Putamen (tissue), 1 donor: ENCODE measurements at places on chromosomes 2 and 18.

GRCh38 chr2:170747921-170748320, 22.3 kb upstream of the ERICH2 start:
- no peak for DNase-seq

GRCh38 chr2:144707736-144708326, 187.9 kb upstream of the ZEB2 start:
- no peak for DNase-seq

GRCh38 chr2:177758591-177759371, 313.8 kb downstream of the PDE11A start:
- DNase-seq: peak; percentile 50

GRCh38 chr2:125092276-125093009, 1067.4 kb downstream of the CNTNAP5 start:
- no peak for DNase-seq

- DNase-seq: no peak
Measured at GRCh38 chr18:56570978-56571377, 67.4 kb downstream of the TXNL1 start.

DNA sequence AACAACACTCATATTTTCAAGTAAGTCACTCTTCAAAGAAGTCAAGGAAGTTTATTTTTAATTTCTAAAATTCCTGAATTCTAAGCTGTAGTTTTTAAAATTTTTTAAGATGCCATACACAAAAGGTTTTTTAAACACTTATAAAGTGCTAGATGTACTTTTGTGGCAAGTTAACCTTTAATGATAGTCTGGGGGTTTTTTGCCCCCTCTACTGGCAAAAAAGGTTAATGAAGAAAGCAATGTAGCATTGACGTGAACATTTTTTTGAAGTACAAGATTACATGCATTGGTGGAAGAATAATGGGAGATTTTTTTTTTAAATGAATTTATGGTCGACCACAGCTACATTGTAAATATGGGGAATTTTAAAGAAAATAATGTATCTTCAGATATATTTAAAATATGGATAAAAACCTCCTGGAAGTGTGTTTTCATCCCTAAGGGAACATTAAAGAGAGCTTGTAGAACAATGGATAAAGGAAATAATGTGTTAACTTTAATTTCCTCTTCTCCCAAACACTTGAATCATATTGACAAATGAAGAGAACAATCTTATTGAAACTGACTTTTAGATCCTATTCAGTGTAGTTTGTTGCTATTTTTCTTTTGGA, 12.6 kb downstream of the ITPRID2 start:
- DNase-seq: no peak

DNA sequence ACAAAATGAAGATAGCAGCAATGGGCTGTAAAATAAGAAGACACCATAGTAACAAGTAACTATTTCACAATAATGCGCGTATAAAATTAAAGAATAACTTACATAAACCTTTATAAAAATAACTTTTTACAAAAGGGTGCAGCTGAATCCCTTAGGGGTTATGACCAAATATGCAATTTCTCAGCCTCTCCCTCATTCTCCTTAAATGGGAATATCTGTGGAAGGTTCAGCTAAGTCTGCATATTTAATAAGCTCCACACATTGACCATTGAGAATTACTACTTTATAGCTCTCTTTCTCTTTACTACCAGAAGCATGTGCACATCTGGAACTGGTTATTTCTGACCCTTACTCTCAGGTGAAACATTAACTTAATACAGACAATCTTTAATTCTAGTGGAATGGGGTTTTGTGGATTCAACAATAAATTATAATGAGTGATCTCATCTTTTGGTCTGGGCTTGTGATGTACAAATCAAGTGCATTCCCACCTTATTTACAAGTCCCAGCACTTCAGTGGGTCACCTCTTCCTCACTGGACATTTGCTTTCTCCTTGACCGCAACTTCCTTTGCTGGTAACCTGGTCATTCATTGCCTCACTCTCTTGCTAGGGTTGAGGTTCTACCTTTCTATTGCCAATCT, 15.7 kb downstream of the ARHGAP15 start:
- no peak for DNase-seq

- DNase-seq: no peak
Measured at GRCh38 chr2:201358684-201359083, 1.5 kb upstream of the FLACC1 start.

- no peak for DNase-seq
Measured at GRCh38 chr2:46970334-46971288, 55.0 kb upstream of the MCFD2 start.

DNA sequence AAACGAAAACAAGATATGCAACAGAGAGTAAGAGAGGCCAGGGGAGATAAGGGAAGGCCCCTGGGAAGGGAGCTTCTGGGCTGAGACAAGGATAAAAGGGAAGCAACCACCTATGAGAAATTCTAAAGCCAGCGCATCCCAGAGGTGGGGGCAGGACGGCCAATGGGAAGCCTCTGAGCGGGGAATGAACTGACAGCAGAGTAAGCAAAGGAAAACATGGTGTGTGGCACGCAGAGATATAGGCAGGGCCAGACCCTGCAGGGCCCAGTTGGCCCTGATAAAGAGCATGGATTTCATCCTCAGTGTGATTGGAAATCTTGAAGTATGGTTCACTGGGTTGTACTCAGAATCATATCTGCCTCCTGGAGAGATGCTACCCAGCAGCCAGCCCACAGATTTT, 78.7 kb downstream of the IRS1 start:
- DNase-seq: no peak

GRCh38 chr2:168348076-168348475, 100.7 kb upstream of the STK39 start:
- no peak for DNase-seq

- DNase-seq: no peak
Measured at GRCh38 chr2:73564986-73565385, 77.2 kb downstream of the NAT8 start.

DNA sequence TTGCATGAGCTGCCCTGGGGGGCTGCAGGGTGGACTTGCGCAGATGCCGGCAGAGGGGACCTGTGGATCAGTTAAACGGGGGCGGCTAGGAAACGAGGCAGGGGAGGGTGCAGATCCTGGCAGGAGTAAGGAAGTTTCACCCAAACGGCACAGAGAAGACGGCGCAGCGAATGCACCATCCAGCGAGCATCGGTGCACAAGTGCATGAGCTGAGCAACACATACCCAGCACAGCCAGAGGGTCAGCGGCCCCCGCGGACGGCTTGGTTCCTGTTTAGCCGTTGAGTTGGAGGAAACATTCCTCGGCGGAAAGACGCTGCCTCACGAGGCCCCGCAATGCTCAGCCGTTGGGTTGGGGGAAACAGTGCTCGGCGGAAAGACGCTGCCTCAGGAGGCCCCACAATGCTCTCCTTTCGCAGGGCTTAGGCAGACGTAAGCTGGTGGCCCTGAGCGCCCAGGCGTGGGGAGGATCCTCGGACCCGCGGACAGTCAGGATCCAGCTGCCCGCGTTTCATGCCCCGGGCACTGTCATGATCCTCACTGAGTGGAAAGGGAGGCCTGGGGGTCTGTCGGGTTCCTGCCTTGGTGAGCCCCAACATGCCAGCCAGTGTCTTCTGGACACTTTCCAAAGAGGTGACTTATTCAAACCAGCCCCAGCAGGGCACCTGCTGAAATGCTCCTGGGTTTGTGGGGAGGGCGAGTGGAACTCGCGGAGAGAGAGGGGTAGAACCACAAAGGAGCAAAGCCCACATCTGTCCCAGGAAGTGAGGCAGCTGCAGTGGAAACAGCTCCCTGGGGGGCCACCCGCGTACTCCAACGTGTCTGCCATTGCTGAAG, 86.3 kb downstream of the NDUFA10 start:
- no peak for DNase-seq

DNA sequence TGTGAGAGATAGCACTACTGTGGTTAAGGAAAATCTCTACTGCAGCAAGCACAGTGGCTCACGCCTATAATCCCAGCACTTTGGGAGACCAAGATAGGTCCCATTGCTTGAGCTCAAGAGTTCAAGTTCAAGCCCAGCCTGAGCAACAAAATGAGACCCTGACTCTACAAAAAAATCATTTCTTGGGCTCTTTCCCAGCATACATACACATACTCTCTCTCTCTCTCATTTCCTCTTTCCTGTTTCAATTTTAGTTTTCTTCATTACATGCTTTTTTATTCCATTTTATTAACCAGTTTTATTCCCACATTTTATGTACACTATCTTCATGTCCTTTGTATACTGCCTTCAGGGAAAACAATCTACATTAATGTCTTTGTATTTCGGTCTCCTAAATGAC, 14.6 kb downstream of the WDR33 start:
- no peak for DNase-seq

DNA sequence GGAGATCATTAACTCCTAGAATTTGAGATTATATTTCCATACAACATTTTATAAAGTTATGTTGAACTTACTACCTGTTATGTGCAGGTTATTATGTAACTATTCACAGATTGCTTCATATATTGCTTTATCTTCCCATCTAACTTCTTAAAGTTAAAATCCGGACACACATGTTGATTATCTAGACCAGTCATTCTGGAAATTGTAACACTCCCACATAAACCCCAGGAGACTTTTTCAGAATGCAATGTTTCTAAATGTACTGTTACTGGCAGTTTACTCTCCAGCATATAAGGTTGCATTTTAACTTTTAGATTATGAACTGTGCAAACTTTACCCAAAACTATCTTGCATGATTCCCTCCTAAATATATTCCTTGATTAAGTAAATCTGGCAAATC, 70.5 kb upstream of the FAM117B start:
- DNase-seq: no peak

GRCh38 chr18:41099451-41099850, 855.6 kb upstream of the PIK3C3 start:
- DNase-seq: no peak

DNA sequence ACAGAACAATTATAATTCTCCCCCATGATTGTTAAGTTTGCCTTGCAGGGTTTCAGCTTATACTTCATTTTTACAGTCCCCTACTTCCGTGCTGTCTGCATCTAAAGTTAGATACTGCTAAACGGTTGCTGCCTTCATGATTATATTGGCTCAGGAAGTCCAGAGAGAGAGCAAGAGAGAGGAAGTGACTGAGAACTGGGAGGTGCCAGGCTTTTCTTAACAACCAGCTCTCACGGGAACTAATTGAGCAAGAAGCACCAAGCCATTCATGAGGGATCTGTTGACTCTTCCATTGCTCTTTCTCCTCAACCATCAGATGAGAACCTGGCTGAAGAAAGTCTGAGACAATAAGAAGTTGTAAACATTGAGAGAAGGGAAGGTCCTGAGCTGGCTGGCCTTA, 125.5 kb upstream of the SIX2 start:
- DNase-seq: no peak

DNA sequence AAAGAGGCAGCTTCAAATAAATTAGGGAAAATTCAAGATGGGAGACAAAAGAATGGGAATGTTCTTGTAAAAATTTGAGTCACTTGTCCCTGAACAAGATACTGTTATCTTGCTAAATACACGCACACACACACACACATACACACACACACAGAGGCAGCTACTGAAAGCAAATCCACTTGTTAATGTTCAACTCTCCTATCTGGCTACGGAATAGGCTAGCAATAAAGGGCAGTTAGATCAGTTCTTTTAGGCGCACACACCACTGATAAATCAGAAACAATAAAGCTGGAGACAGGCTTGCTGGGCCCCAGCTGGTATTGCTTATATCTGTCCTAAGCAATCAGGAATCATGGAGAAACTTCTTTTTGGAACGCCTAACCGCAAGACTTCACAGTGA, 461.6 kb downstream of the BCL11A start:
- no peak for DNase-seq

DNA sequence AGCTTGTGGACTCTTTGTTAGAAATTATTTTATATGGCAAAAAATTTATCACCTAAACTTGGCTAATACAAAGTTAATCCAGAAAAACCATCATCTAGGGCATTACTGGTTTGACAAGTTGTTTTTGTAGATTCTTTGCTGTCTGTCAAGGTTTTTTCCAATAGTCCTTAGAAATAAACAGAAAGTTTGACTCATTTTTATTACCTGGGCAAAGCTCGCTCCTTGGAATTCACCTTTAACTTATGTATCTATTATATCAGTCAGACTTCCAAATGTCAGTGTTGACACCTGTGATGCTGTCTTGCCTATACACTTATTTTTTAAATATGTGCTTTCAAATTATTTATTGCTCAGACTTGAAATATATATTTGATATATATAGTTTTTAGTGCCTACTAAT, 21.7 kb downstream of the LAMA3 start:
- DNase-seq: no peak

DNA sequence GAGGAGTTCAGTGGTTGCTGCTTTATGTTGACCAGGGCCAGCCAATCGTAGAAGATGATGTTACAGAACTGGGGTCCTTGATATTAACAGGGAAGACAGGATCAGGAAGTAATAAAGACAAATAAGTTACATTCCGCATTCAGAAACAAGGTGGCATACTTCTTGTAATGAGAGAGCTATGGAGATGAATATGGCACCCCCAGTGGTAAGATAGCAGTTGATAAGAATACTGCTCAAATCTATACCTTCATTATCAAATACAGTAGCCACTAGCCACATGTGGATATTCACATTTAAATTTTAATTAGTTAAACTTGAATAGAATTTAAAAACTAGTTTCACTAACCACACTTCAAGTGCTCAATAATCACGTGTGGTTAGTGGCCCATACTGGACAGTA, 290.4 kb upstream of the RBMS1 start:
- DNase-seq: no peak

DNA sequence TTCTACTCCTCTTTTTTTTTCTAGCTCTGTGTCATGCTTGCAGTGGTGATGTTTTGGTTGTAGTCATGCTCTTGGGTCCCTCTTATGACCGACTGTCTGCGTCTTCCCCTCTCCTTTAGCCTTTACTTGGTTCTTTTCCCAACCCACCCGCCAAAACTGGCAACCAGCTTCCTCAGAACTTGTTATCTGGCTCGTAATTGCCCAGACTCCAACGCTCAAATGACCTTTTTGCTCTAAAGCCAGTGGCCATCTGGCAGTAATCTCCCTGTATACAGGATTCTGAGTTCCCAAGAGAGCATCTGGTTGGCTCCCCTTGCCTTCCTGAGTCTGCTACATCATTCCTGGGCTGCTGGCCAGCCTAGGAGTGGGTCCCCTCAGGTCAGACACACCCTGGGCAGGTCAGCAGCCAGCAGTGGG, 147.2 kb downstream of the MGAT5 start:
- no peak for DNase-seq

GRCh38 chr2:159073256-159073655, 104.8 kb downstream of the TANC1 start:
- no peak for DNase-seq

- DNase-seq: no peak
Measured at GRCh38 chr2:55879976-55880375, 43.6 kb downstream of the EFEMP1 start.
